Retina (tissue), 1 donor: ENCODE measurements at places on chromosomes 7 and 10.
A peak's percentile ranks its signal among the peaks of the same experiment; 100 is the strongest.

DNA sequence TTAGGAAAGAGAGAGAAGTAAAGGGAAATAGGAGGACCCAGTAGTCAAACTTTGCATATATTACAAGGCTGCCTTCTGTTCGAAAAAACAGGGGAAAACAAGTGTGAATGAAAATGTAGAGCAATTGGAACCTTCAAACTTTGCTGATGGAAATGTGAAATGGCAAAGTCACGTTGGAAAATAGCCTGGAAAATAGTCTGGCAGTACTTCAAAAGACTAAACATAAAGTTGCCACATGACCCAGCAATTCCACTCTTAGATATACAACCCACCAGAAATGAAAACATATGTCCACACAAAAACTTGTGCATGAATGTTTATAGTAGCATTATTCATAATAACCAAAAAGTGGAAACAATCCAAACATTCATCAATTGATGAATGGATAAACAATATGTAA is 78.6 kb upstream of the IFRD1 start:
- no peak for DNase-seq

DNA sequence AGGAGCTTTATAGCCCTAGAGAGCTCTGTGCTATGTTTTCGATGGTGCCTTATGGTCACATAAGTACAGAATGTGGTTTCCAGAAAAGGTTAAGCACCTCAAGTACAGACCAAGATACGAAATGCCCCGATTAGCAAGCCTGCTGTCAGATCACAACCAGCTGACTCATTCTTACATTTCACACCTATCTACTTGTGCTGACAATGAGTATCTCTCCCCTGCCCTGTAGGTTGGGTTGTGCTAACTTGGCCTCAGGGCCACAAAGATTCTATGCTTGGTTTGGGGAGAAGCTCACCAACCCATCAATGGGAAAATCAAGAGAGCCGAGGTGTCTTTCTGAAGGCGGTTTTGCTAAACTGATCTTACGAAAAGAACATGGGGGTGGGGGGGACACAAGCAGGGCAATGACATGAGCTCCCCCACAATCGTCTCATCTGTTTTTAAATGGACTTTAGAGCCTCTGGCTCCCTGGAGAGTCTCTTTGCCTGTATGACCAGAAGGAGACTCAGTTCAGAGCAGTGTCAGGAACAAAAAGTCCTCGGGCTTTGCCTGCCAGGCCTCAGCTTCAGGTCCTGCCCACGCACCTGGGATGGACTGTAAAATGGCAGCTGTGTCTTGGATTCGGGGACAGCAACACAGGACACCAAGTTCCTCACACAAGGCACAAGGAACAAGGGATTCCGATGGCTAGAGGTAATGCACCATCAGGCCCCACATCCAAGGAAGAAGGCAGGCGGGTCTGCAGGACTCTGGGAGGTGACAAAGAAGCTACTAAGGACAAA is 55.1 kb downstream of the FAM53B start:
- DNase-seq: no peak

- no peak for DNase-seq
Observed at GRCh38 chr10:110918269-110918642, 724 bp downstream of the BBIP1 start.

DNA sequence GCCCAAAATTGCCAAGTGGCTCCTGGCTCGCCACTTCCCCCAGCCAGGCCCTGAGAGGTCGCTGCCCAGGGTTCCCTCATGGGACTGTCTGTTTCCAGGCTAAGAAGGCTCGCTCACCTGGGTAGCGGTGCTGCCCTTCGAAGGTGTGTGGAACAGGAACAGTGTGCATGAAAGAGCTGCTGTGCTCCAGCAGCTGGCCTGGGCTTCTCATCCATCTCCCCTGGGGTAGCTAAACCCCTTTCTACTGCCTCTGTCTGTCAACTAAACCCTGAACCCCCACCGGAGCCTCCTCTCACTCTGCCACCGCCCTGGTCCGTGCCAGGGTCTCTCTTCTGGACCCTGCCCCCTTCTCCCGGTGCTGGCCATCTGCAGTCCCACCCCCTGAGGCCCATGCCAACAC is 152.9 kb downstream of the EBF3 start:
- no peak for DNase-seq

DNA sequence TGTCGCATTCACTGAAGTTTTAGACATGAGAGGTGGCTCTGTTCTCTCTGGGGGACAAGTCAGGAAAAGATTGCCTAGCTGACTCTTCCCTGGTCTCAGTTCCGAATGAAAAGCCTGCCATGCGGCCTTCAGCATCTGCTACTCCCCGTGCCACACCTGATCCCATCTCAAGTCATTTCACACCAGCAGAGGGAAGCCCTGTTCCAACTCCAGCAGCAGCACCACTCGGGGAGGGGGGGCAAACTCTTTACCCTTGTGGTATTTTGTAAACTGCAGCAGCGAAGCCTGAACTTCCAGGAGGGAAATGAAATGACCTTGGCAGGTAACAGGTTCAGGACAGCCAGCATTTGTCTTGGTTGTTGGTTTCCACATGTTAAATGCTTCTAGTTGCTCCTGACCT is 13.8 kb downstream of the LRRC4 start:
- no peak for DNase-seq

DNA sequence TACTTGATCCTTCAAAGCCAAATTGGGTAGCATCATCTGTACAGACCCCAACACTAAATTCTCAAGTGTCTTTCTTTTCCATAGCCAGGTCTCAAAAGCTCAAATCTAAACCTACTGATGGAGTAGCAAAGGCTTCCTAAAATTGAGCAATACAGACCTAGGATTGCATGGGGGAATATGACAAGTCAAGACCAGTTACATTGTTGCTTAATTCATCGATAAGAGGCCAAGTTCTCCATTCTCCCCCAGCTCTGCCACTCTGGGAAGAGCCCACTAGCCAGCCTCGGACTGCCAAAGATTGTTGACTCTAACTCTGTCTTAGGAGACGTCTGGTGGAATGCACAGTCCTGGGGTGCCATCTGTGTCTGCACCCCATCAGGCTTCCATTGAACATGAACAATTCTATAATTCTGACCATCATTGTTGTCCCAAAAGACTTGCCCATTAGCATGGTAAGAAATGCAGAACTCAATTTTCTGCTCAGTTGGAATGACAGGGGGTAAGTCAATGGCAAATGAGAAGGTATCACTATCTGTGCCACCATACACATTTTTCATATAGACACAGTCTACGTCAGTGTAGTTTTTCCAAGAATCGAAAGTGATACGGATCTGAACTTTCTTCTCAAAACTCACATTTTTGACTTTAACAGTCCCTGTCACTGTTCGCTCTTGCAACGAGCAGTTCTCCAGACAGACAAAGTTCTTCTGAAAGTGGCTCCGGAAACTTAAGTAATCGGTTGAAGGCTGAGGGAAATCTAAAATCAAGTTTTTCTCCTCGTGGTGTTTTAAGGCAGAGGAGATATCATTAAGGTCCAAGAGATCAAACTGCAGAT is 2.9 kb downstream of the PPP1R3C start:
- no peak for DNase-seq

DNA sequence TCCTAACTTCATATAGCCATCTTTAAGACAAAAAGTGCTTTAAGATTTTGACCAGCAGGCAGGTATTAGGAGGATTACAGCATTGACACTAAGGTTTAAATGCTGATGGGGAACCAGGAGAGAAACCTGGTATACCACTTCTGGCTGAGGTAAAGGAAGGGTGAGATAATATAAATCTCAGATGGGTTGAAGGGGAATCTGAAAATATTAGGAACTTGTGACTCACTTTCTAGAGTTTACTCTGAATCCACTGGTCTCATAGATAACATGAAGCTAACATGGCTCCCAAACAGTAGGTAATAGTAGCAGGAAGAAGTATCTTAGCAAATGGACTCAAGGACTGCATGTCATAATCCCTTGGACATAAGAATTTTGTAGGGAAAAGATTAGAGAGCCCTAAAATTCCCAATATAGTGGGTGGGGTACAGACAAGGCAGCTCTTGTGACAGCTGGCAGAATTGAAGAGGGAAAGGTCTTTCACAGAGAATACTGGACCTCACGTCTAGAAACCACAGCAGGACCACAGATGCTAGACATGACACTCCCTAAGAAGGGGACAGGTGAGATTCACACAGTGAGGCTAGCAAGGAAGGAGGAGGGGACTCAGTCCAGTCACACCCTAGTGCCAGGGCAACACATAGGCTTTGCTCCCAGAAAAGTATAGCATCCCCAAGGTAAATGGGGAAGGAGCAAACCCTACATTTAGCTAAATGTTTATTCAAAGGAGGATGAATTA is 3.5 kb downstream of the PTTG1IP2 start:
- DNase-seq: no peak

- DNase-seq: peak; percentile 2
Observed at GRCh38 chr10:57119684-57120083, 758.6 kb upstream of the ZWINT start.

- DNase-seq: no peak
Observed at GRCh38 chr10:113650172-113650571, 13.7 kb downstream of the NRAP start.

GRCh38 chr7:46633200-46633599 is 712.1 kb upstream of the IGFBP3 start:
- DNase-seq: no peak

- no peak for DNase-seq
Observed at GRCh38 chr10:32232378-32232777, 114.6 kb downstream of the EPC1 start.

DNA sequence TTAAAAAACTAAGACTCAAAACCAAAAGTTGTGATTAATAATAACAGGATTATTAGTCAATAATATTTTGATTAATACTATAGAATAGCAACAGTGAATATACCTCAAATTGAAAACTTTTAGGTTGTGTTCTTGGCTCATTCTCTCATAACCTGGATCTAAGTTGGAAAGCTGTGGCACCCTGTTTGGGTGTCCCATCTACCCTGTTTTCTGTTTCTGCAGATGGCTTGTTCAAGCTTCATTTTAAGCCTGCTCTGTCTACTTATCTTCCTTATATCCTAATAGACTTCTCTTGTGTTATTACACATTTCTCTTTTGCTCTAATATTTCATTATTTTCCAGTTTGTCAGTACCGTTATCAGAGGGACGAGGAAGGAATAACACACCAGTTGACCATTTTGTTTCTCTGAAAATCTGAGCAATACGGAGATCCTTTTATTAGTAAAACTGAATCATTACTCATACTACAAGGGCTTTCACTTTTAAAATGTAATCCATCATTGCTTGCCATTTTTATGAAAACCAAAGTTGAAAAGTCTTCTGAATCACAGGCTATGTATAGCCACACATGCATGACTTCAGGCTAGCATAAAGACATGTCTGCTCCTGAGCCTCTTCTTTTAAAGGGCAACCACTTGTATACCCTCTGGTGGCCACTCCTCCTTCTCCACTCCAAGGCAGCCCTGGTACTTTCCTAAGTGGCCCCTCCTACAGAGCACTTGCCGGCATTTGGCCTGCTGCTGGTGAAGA is 22.3 kb downstream of the COX15 start:
- DNase-seq: no peak

GRCh38 chr10:19815036-19815730 is 1.0 kb upstream of the PLXDC2 start:
- DNase-seq: peak; percentile 87

- DNase-seq: no peak
Observed at GRCh38 chr7:44307301-44307900, 18.0 kb downstream of the CAMK2B start.

- no peak for DNase-seq
Observed at GRCh38 chr10:97356318-97356914, 21.9 kb upstream of the FRAT2 start.

DNA sequence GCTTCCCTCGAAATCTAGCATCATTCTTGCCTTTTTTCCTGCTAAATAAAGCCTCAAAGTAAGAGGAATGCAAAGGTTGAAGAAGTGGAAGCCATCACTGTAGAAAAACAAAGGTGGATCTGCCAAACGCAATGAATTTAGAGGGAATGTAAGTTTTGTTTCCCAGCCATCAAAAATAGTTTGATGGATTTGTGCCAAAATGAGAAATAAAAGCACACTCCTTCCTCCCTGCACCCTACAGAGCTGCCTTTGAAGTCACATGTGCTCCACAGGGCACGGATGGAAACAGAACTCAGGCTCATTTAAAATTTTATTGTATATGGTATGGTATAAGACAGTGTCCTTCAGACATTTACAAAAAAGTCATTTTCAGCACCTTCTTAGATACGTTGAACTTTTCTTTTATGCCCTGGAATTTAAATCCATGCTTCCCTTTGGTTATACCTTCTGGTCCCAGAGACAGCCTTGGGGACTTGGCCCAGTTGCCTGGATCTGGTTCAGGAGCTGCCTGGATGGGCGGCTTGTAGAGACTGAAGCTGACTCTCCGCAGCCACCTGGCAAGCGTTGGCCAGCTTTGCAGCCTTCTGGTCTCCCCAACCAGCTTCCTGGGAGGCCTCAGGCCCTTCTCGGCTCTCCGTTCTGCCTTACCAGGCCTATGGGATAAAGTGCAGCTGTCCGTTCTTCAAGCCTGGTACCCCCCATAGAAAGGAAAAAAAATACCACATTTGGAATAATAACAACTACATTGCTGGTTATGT is 228.5 kb upstream of the NEBL start:
- DNase-seq: no peak

DNA sequence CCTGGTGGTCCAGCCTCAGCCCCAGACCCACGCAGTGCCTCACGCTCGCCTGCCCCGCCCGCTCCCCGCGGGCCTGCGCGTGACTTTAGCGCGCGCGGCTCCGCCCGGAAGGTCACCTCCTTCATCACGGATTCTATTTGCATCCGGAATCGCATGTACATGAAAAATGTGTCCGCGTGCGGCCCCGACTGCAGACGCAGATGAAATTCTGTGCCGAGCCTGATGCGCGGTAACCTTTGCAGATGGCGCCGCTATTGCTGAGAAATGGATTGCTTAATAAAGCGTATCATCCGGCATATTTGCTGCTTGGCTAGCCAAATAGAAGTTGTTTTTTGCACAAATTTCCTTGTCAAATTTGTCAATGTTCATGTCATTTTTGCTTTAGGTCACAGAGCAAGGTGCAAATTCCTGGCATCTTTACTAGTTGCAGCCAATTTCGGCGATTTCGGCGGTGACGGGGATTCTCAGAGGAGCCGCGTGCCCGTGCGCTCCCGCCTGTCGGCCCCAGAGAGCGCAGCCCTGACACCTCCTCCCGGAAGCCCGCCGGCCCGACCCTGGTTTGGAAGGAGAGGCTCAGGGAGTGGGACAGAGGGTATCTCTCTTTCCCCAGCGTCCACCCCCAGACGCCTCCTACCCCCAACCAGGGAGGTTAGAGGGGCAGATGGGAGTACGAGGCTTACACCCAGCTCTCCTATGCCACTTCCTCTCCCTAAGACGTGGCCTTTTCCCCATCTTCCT is 85.9 kb upstream of the PAX2 start:
- DNase-seq: peak; percentile 67

DNA sequence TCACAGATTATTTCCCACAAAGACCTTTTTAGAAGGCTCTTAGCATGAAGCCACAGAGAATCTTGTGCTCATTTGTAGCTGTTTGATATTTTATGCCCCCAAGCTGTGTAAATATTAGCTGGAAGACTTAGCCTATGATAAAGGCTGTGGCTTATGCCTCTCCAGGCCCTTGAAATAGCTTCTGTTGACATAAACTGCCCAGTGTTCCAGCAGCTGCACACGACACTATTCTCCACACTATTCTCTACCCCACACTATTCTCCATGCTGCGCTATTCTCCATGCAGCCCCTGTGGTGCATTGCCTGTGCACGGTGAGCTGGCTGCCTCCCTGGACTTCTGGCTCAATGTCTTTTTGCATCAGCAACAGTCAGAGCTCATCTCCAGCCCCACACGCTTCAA is 13.1 kb downstream of the DDC start:
- peak; percentile 29 for DNase-seq
